ENCODE measurements at places on chromosomes 3 and 15.

DNA sequence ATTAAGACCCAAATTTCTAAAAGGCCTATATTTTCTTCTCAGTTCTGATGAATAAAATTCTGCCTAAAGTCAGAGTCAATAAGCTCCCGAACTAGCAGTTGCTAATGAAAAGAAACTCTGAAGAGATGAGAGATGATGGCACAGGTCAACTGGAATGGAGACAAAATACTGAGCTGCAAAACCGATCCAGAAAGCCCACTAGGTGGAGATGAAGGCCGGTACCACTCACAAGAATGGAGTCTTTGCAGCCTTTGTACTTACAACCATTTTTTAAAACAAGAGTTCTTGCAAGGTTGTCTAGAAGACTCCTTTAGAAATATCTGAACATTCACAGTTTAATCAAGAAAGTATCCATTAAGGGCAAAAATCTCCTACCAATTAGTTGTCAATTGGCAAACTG, 119.9 kb upstream of the TJP1 start:
- no peak for DNase-seq

DNA sequence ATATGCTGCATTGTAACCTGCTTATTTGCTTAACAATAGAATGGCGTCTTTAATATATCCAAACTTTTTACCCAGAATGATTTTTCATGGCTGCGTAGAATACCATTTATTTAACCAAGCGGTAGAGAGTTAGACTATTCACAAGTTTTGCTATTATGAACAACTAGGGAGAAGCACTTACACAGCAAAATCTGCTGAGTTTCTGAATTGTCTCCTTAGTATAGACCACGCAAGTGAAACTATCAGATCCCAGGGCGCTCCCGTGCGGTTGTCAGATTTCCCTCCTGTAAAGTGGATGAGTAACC, 12.6 kb upstream of the ADPGK start:
- no peak for DNase-seq

GRCh38 chr3:158671821-158672214, 630 bp downstream of the LXN start:
- DNase-seq, result no peak

- no peak for DNase-seq
Observed at GRCh38 chr3:165895919-165896318, 58.7 kb upstream of the BCHE start.

GRCh38 chr15:62849316-62850106, 193.0 kb upstream of the TPM1 start:
- no peak for DNase-seq

DNA sequence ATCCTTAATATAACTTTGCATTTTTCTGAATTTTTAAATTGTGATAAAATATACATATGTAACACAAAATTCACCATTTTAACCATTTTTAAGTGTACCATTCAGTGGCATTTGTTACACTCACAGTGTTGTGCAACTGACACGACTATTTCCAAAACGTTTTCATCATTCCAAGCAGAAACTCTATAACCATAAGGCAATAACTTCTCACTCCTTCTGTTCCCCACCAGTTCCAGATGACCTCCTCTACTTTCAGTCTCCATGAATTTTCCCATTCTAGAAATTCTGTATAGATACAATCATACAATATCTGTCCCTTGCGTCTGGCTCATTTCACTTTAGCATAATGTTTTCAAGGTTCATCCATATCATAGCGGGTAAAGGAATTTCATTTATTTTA, 223.5 kb upstream of the TTC14 start:
- no peak for DNase-seq

- DNase-seq, result no peak
Observed at GRCh38 chr15:88300089-88300488, 43.5 kb upstream of the NTRK3 start.

GRCh38 chr3:125585595-125586223, 9.6 kb downstream of the OSBPL11 start:
- peak; percentile 68 for DNase-seq

DNA sequence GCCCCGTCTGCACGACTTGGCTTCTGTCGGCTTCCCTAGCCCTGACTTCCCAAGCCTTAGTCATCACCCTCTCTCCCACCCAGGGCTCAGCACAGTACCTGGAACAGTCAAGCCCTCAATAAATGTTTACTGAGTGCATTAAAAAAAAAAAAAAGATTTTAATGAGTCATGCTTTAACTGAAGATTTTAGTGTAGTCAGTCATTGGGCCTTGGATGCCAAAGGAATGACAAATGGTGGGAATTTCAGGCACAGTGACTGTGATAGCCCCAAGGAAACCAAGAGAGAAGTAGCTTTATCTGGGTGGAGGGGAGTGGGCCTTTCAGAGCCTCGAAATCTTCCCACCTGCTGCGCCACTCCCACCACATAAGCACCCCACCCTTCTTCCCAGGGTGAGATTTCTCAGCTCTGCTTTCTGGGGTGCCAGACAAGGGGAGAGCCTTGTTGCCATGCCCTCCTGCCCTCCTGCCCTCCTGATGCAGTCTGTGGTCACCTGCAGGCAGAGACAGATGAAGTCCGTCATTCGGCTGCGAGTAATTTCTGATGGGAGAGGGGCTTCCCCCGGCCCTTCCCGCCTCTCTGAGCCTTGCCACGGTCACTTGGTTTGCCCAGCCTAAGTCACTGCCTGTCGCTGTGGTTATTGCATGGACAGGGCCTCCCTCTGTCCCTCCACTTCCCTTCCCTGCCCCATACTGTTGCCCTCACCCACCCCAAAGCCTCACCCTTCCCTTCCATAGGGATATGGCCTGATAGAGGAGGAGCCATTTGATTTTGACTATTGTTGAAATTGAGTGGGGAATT, 41.8 kb downstream of the SMAD3 start:
- no peak for DNase-seq

DNA sequence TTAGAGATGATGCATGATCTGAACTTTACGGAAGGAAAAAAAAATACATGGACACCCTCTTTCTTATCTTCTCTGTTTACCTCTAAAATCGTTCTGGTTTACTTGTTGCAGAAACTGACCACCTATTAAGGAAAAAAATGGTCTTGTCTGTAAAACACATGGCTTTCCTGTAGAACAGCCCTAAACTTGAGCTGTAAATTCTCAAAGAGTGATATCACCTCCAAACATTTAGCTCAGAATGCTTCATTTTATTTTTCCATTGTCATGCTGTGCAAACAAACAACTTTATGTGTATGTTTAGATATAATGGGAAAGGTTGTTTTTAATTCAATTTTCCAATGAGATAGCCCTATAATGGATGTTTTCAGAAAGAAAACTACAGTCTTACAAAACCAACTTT, 237.4 kb upstream of the NR2F2 start:
- no peak for DNase-seq

Data from forelimb muscle (tissue), 1 donor.